Aortic smooth muscle cell (primary cell): ENCODE measurements at places on chromosomes 1 and 21. TPM values are rescaled to one million over a fixed set of nuclear protein-coding genes. Genes with fewer than 3 reads are reported as not detected.

The CD34 gene
- total RNA-seq: 0.53 and 1.5 TPM in 2 replicates

The EFNA1 gene
- total RNA-seq: 1.1 and 1.2 TPM in 2 replicates

The FCRL5 gene
- not detected in 2 replicates for total RNA-seq

The TAL1 gene
- total RNA-seq: 0.31 and 0.66 TPM in 2 replicates

The RGS8 gene
- under 0.01 TPM in 1 of 2 replicates, not detected in the other for total RNA-seq

The OR4F29 gene
- total RNA-seq: 0.25 and 0.26 TPM in 2 replicates

The SPRR2G gene
- total RNA-seq: not detected in 2 replicates

The SPATA45 gene
- total RNA-seq: 0.44 and 0.53 TPM in 2 replicates

The RAB25 gene
- total RNA-seq: not detected in 2 replicates

The OPTC gene
- total RNA-seq: not detected in 2 replicates

The CHI3L2 gene
- 0.12 and 1.1 TPM in 2 replicates for total RNA-seq
